ENCODE measurements at places on chromosomes 2 and 18. TPM values are rescaled to one million over a fixed set of nuclear protein-coding genes. Genes with fewer than 3 reads are reported as not detected.

DNA sequence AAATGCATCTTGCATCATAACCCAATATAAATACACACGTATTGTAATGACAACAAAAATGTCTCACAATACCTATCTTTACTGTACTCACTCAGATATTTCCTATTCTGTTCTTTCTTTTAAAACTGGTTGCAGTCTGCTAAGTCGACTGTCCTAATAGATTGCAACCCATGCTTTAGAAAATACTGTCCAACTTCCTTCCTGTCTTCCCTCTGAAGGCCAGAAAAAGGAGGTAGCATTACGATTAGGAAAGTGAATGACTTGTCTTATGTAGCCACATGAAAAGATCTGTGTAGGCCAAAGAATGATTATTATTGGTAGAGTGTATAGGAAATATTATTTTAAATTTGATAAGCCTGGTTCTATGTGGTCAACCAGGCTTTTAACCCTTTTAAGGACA is 134.1 kb downstream of the FAM210A start:
- no peak overlapping the region for H3K4me3 ChIP-seq
- no peaks in the 10 kb centered on the region for H3K4me1 ChIP-seq
- no peak overlapping the region for H3K27ac ChIP-seq
- no peak for DNase-seq

DNA sequence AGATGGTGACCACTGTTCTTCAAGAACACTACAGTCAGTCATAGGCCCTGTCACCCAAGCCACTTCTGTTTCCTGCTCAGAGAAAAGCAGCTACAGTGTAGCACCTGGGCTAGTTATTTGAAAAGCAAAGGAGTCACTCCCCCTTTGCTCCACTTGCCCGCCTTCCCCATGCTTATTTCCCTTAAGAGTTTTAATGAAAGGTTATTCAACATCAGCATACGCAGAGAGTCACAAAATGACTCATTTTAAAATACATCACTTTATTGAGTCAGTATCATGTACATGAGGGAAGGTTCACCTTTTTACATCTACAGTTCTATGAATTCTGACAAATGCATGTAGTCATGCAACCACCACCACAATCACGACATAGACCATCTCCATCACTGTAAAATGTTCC is 71.3 kb downstream of the TNFRSF11A start:
- no peaks in the 10 kb centered on the region for H3K27me3 ChIP-seq
- no peak overlapping the region for H3K4me3 ChIP-seq
- DNase-seq, result no peak
- H3K36me3 ChIP-seq, result no peaks in the 10 kb centered on the region
- no peaks in the 10 kb centered on the region for H3K4me1 ChIP-seq

DNA sequence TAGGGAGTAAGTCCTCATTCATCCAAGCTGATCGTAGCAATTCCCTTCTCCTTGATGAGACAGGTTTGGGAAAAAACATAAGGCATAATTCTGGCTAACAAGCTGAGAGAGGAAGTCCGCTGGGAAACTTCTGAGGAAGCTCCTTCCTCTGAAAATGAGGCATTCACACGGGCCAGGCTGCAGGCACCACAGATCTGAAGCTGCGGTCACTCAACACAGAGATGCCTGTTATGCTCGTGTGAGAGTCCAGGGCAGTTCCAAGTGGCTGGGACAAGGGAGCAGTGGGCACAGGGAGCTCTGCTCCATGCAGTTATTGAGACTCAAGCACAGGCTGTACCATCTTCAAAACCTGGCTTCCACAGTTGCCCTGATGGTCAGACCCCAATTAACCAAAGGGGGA is 200.9 kb upstream of the ID2 start:
- H3K27ac ChIP-seq, result no peak overlapping the region
- H3K4me1 ChIP-seq, result peaks cover 33% of the 10 kb centered on the region
- H3K27me3 ChIP-seq, result no peaks in the 10 kb centered on the region
- no peaks in the 10 kb centered on the region for H3K36me3 ChIP-seq

Gene VIL1
- 1,274 TPM for total RNA-seq

Gene CCDC178
- total RNA-seq, result not detected

All from Peyer's patch (tissue), 4 donors.